ENCODE measurements at places on chromosomes 7 and 10.

DNA sequence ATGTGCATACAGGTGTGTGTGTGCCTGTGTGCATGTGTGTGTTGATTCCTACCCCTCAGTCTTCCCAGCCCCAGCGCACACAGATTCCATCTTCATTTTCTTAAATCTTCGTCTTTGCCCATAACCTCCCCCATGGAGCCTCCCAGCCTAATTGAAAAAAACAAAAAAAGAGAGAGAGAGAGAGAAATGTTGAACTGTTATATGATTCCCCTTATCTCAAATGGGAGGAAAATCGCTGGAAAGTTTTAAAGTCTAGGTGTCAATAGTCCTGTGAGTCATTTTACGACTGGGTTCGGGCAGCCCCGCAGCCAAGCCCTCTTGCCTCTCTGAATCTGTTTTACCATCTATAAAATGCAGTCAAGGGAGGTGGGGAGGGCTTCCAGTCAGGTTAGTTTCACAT lies 60.9 kb downstream of the SPOCK2 start:
- no peak for DNase-seq

DNA sequence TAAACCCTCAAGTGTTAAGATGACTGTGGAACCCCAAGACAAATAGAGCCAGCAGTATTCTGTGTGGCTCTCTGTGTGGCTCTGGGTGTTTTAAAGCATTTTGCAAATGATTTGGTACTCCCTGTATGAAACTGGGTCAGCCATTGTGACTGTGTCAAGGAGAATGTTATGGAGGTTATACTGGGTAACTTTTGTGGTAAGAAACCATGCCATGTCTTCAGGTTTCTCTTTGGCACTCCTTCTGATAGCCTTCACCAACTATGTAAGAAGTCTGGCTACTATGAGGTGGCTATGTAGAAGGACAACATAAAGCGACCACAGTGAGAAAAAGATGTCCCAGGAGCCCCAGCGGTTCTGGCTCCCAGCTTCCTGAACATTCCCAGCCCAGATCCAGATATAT lies 226.6 kb upstream of the RHOBTB1 start:
- DNase-seq, result no peak

GRCh38 chr7:47277321-47277781 lies 304.6 kb downstream of the TNS3 start:
- DNase-seq, result no peak

DNA sequence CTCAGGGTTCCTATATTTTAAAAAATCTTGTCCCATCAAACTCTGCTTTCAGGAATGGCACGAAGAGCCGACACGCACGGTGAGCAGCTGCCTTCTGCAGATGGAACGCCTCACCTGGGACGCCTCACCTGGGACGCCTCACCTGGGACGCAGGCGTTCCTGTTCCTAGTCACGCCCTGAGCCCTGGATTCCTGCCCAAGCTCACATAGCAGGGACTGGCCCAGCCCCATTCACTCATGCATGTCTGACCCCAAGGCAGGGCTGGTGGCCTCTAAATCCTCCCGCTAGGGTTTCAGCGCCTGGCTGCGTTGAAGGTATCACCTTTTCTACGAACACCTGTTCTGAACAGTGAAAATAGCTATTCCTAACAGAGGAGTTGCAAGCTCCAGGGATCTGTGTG lies 49.8 kb downstream of the CARD11 start:
- no peak for DNase-seq

GRCh38 chr10:77024461-77024860 lies 613.1 kb downstream of the KCNMA1 start:
- DNase-seq, result no peak

DNA sequence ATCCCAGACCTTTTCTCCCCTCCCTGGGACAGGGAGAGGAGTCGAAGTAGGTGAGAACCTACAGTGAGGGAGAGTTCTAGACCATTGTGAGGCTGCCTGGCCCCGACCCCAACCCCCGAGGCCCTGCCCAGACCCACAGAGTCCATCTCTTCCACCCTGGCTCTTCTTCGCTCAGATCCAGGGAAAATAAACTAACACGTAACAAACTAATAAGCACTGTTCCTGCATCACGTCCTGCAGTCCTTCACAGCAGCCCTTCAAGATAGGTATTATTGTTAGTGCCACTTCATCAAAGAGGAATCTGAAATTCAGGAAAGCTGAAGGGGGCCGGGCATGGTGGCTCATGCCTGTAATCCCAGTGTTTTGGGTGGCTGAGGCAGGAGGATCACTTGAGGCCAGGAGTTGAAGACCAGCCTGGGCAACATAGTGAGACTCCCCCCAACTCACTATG lies at the start of gene SPACDR:
SPACDR (minus strand) TSS at position 51 of the 451 bp plus-strand sequence. CDS start 235 bp downstream, outside the sequence.
- DNase-seq, result no peak

- peak; percentile 21 for DNase-seq
These were observed 33.6 kb downstream of the PDE1C start for GRCh38 chr7:32036557-32036956.

GRCh38 chr10:124125305-124126116 lies 32.1 kb upstream of the CHST15 start:
- DNase-seq, result no peak

DNA sequence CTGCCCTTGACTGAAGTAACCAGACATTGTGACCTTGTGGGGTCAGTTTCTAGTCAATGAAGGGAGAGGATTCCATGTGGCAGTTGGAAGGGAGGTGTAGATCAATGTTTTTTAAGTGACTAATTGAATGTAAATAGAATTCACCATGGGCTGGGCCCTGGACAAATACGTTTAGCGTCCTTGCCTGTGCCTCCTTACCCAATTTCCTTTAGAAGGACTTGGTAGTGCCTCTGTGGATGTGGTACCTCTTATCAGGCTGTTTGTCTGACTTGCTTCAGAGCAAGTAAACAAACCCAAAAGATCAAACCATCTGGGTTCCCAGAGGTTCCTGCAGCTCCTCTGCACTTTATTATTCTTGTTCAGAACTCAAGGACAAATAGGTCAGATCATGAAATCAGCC lies 4.3 kb upstream of the KAT6B start:
- DNase-seq, result no peak

- DNase-seq, result peak; percentile 94
These were observed 13.2 kb downstream of the HDAC9 start for GRCh38 chr7:18508443-18509427.

GRCh38 chr10:14601872-14602725 lies 172.6 kb downstream of the FAM107B start:
- peak; percentile 58 for DNase-seq

DNA sequence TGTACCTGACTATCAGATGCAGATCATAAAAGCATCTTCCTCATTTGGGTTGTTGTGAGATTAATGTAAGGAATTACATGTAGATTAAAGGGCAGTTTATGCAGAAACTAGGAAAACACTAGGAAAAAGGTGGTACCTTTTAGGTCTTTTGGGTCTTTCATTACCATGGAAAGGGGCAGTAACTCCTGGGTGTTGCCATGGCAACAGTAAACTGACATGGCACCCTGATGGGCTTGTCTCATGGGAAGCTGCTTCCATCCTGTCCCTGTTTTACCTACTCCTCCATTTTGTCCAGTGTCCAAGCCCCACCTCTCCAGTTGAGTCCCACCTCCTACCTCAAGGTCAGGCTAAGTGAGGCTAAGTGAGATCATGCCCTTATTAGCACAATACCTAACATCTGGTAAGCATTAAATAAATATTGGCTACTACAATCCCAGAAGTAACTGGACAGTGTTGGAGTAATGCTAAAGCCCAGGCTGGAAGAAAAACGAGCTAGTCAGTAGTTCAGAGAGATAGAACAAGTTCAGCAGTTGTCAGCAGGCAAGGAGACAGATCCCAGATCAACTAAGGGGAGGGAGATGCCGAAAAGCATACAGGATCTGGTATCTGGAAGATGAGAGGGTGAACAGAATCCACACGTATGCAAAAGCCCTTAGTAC lies 240.0 kb upstream of the AUTS2 start:
- DNase-seq, result peak; percentile 34

- DNase-seq, result no peak
These were observed 507.3 kb upstream of the GALNT17 start for GRCh38 chr7:70624500-70625103.
